ENCODE measurements at places on chromosomes 3 and 15.

- H3K4me1 ChIP-seq = no peaks in the 10 kb centered on the region
- no peak within 1 kb of the TSS for H3K27ac ChIP-seq
- no peak for DNase-seq
These were observed at the start of gene RBP2 for GRCh38 chr3:139476348-139476747. TSS of gene RBP2 (minus strand) at chr3:139476516. CDS start at chr3:139476459, 57 bp downstream.

- peaks cover 5% of the 10 kb centered on the region for H3K4me1 ChIP-seq
- H3K27me3 ChIP-seq = no peaks in the 10 kb centered on the region
- H3K36me3 ChIP-seq = peaks cover 7% of the 10 kb centered on the region
- no peak for DNase-seq
These were observed 92.4 kb downstream of the GHSR start for GRCh38 chr3:172355836-172356235.

- DNase-seq = no peak
- H3K36me3 ChIP-seq = no peaks in the 10 kb centered on the region
- H3K27me3 ChIP-seq = no peaks in the 10 kb centered on the region
- H3K4me1 ChIP-seq = peaks cover 9% of the 10 kb centered on the region
- H3K4me3 ChIP-seq = no peak overlapping the region
- peak overlapping the region; percentile 61 for H3K27ac ChIP-seq
These were observed 31.9 kb upstream of the UACA start for GRCh38 chr15:70795311-70795665.

GRCh38 chr3:43910750-43911149 lies 220.0 kb downstream of the ABHD5 start:
- no peak for DNase-seq
- no peak overlapping the region for H3K27ac ChIP-seq
- H3K36me3 ChIP-seq = no peaks in the 10 kb centered on the region
- no peak overlapping the region for H3K4me3 ChIP-seq

DNA sequence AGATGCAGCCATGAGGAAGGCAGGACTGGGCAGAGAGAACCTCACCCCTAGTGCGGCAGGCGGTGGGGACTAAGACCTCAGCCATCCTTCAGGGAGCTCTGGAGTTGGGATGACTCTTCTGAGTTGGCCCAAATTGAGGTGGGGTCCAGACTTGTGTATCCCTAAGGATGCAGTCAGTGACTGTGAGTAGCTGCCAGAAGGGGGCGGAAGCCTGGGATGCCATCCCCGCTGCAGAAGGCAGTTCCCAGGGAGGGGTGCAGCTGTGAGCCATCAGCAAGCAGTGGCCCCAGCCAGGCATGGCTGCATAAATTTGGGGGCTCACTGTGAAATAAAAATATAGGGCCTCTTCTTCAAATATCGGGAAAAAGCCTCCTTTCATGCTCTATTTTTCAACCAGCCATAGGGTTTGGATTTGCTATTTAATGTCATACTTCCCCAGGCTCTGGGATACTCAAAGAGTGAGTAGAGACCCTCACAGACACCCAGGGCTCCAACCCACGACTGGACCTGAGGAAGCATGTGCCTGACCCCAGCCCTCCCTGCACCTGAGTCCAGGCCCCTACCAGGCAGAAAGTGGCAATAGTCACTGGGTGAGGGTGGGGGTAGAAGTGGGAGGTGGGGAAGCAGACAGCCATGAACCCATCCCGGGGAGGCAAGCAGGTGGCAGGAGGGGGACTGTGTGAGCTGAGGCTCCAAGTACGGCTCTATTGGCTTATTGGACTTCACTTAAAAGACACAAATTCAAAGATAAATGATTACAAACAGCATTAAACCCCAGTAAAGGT lies 30.5 kb downstream of the GRK7 start:
- H3K4me1 ChIP-seq = peaks cover 34% of the 10 kb centered on the region
- H3K36me3 ChIP-seq = no peaks in the 10 kb centered on the region

DNA sequence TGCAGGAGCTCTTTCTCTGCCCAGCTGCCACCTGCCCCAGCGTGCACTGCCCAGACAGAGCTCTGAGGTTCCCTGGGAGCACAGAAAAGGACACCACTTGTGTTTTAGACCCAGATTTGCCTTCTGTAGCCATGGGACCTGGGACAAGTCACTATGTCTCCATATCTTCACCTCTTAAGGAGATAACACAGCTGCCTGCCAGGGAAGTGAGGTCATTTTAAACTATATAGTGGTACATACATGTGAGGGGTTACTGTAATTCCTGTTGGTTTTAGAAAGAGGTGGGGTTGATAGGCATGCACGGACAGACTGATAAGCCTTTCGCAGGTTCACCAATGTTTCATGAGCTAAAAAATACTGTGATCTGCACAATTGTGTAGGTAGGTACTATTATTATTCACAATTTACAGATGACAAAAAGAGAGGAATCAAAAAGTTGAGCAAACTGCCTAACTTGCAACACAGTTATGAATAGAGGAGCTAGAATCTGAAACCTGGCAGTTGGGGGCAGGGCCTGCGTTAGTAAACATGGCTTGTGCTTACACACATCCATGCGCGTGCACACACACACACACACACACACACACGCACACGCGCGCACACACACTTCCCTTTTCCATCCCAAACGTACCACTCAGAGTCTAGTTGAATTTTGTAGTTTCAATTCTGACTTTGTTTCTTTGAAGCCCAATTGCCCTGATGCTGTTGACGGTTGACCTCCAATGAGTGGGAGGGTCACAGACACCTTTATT lies 193.6 kb downstream of the FAM43A start:
- peaks cover 21% of the 10 kb centered on the region for H3K4me1 ChIP-seq
- no peaks in the 10 kb centered on the region for H3K36me3 ChIP-seq
- peaks cover 2% of the 10 kb centered on the region for H3K27me3 ChIP-seq
- H3K4me3 ChIP-seq = no peak overlapping the region
- DNase-seq = no peak

GRCh38 chr3:5297895-5298294 lies 110.4 kb downstream of the EDEM1 start:
- H3K27me3 ChIP-seq = no peaks in the 10 kb centered on the region
- no peak for DNase-seq
- H3K27ac ChIP-seq = no peak overlapping the region
- no peak overlapping the region for H3K4me3 ChIP-seq
- H3K36me3 ChIP-seq = no peaks in the 10 kb centered on the region

DNA sequence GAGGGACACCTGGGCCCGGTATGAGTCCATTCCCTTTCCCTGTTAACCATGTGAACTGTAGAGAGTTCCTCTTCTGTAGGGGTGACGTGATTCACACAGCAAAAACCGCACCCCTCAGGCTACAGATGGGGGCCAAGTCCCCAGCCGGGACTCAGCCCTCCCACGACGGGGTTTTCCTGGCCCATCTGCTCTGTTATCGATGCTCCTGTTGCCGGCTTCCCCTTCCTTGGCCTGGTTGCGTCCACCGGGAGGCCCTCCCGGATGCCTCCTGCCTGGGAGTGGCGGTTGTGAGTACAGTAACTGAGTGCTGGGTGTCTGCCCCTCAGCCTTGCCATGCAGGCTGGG lies 817 bp upstream of the PLXNA1 start:
- peaks cover 16% of the 10 kb centered on the region for H3K27me3 ChIP-seq
- H3K4me1 ChIP-seq = peaks cover 39% of the 10 kb centered on the region
- peak overlapping the region; percentile 9 for H3K4me3 ChIP-seq
- peaks cover 17% of the 10 kb centered on the region for H3K36me3 ChIP-seq
- no peak overlapping the region for H3K27ac ChIP-seq

DNA sequence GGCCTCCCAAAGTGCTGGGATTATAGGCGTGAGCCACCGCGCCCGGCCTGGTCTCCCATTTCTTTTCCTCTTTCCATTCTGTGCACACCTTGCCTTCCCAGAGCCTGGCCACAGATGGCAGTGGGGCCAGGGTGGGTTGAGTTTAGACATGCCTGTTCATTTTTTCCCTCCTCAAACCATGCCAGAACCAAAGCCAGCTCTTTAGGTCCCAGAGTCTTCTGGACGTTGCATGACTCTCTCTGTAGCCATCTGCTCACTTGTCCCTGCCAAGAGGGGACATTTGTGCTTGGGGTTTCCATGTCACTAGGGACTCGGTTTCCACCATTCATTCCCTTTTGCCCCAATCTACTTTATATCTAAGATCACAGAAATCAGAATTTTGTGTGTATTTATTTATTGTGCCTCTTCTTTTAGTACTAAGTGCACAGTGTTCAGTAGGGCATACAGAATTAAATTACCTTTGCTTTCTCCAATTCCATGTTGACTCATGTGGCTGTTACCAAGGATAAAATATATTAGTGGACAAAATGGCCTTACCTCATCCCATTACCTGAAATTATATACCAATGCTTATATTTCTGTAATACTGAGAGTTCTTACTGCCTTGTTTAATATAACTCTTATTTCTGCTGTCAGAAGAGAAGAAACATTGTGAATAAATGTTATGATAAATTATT lies 49.6 kb downstream of the USP13 start:
- H3K27me3 ChIP-seq = no peaks in the 10 kb centered on the region
- peaks cover 7% of the 10 kb centered on the region for H3K36me3 ChIP-seq
- H3K4me1 ChIP-seq = no peaks in the 10 kb centered on the region
- no peak for DNase-seq
- H3K4me3 ChIP-seq = no peak overlapping the region
